ENCODE measurements at places on chromosomes 7 and 10.

DNA sequence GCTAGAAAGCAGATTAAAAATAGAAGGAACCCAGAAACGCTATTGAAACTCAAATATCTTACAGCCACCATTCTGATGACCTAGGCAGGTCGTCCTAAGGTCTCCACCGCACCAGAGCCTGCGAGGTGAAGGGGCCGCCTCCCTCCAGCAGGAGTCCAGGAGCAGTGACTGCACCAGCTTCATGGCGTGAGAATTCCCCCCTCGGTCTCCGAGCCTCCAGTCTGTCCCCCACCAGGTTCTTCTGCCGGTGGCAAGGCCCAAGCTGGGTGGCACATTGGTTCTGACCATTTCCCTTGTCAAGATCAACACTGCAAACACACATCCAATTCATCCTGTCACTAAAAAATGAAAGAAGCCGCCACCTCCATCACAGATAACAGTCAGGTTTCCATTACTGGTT lies 98.7 kb downstream of the DIP2C start:
- DNase-seq: no peak

DNA sequence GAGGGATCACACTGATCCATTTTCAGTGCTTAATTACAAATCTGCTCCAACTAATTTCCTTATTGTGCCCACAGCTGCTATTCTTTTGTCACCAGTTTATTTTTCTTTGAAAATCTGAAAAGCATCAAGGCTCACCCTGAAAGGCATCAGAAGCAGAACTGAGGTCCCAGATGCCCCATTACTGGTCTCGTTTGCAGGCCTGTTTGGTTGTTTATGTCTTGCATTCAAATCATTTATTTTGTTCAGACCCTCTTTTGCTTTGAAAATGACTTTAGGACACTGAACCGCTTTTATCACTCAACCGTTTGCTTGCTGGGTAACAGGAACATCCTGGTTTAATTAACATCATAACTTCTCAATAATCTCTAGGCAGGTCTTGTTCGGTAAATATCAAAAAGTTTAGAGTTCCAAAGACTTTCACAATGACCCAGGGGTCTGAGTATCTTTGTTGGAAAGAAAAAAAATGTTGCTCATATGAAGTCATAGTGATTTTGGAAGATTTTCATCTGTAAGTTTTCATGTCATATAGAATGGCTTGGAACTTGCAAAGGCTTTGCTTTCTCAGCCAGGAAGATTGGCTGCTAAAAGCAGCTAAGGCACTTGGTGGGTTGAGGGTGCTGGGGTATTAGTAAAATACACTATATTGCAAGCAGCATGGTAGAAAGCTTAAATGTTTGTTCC lies 398.3 kb upstream of the NPVF start:
- no peak for DNase-seq

- no peak for DNase-seq
Measured at GRCh38 chr7:106757846-106758245, 96.9 kb upstream of the CCDC71L start.

DNA sequence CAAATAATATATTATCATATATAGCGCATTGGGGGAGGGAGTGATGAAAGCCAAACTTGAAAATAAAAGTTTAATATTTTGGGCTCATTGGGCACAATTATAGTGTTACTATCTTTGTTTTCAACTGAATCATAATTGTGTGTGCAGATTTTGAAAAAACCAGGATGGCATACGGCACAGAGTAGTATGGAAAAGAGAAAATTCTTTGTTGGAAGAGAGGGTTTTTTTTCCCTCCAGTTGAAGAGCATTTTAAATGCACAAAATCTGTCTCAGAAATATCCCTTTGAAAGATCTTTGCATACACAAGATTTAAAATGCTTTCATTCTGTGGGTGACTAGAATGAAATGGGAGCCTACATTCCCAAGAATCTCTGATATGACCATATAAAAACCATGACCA lies 269.6 kb downstream of the EXOC4 start:
- DNase-seq: no peak

- no peak for DNase-seq
Measured at GRCh38 chr10:12423896-12424295, 74.5 kb downstream of the CAMK1D start.

- DNase-seq: peak; percentile 29
Measured at GRCh38 chr10:132538031-132538789, 623 bp downstream of the INPP5A start.

- DNase-seq: no peak
Measured at GRCh38 chr7:40721342-40721949, 586.6 kb downstream of the SUGCT start.

DNA sequence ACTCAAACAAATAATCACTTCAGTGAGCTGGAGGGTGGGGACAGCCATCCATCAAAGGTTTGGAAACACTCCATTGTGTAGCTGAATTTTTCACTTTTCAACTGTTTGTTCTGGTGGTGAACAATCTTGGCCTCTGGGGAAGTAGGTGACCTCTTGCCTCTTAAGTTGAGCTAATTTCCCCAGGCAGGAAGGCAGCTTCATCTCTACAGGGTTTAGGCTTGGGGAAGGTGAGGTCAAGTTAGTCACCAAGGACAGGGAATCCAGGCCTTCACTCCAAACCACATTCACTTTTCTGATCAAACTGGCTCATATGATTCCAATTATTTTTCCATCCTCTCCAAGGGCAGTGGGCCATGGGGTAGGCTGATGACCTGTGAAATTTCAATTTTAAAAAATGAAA lies 138.3 kb upstream of the HABP2 start:
- DNase-seq: no peak

- DNase-seq: no peak
Measured at GRCh38 chr7:82162289-82162688, 281.3 kb downstream of the CACNA2D1 start.

DNA sequence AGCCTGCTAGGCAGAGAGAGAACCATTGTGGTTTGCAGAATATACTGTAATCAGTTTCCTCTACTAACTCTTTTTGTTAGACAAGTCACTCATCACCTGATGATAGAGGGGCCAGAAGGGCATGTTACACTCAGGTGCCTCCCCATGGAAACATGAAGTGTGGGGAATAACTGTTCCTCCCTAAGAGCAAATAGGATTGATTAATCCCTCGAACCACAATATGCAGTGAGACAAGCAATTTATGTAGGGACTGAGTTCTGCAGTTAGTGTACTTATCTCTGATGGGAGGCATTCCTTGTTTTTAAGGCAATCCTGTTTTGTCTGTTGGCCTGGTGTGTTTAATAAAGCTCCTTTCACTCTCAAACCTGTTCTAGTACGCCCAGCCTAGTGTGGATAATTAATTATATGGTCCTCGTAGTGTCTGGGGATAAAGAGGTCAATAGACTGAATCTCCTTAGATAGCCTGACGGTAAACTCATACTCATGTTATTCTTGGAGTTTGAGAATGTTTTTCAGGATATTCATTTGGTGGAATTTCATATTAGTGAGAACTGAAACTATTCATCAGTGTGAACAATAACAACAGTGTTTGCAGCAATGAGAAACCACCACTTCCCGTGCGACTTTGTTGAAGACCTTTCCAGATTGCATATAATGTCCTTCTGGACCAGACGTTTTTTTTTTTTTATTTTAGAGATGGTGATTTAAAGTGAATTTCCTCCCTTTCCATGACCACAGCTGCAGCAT lies 344.8 kb upstream of the FZD8 start:
- no peak for DNase-seq

GRCh38 chr10:4111643-4112042 lies 326.6 kb upstream of the KLF6 start:
- DNase-seq: no peak

GRCh38 chr10:103610083-103610472 lies 116.6 kb downstream of the NEURL1 start:
- no peak for DNase-seq
